ENCODE measurements at places on chromosomes 7 and 10. TPM values are rescaled to one million over a fixed set of nuclear protein-coding genes. Genes with fewer than 3 reads are reported as not detected.

DNA sequence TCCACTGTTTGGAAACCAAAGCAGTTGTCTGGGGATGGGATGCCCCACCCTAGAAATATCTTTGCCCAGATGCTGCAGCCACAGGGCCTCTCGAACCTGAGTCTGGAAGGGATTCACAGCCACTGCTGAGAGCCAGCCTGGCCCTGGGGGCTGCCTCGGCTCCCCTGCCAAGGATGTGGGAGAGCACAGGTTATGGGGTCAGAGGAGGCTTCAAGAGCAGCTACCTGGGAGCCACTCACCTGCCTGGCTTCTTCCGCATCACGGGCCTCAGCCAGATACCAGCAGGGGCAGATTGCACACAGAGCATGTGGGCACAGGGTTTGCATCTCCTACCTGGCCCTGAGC is 5.4 kb upstream of the PWWP2B start:
- DNase-seq: no peak

Gene ZNF467
- total RNA-seq: 1.1 TPM

Gene TYW1B
- total RNA-seq: 9.8 TPM

DNA sequence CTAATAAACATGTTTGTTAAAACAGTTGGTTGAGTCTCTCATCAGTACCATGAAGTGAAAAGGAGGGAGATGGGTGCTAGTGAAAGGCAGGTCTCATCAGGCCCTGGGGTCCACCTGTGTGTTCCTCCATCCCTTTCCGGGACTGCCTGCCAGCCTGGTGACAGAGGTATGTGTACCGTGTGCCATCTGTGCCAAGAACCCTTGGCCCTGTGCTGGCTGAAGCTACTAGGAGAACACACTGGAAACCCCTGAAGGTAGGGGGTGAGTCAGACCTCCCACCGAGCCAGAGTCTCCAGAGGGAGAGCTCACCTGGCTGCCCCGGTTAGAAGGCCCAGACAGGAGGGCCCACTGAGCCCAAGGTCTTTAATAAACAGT is 2.3 kb downstream of the DDIT4 start:
- DNase-seq: no peak

Gene KCND2
- total RNA-seq: not detected

GRCh38 chr10:1454428-1454827 is 282.9 kb downstream of the ADARB2 start:
- peak; percentile 22 for DNase-seq

- no peak for DNase-seq
These were observed 134.6 kb upstream of the TRIM24 start for GRCh38 chr7:138325434-138325833.

GRCh38 chr7:80935991-80936780 is 17.3 kb upstream of the SEMA3C start:
- no peak for DNase-seq

DNA sequence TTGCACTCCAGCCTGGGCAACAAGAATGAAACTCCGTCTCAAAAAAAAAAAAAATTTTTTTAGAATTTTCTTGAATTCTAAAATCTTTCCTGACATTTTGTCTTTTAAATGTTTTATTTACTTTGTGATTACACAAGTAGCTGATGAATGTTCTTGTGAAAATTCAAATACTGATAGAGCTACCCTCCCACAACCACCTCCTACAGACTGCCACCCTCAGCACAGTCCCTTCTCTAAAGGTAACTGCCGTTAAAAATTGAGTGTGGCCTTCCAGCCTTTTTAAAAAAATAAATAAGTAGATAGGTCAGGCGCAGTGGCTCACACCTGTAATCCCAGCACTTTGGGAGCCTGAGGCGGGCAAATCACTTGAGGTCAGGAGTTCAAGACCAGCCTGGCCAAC is 15.1 kb downstream of the ENO4 start:
- DNase-seq: no peak

GRCh38 chr7:43204081-43204480 is 91.6 kb downstream of the HECW1 start:
- DNase-seq: no peak

GRCh38 chr10:10605551-10606081 is 412.1 kb upstream of the CELF2 start:
- DNase-seq: no peak

GRCh38 chr10:126508535-126509040 is 120.3 kb upstream of the ADAM12 start:
- no peak for DNase-seq

DNA sequence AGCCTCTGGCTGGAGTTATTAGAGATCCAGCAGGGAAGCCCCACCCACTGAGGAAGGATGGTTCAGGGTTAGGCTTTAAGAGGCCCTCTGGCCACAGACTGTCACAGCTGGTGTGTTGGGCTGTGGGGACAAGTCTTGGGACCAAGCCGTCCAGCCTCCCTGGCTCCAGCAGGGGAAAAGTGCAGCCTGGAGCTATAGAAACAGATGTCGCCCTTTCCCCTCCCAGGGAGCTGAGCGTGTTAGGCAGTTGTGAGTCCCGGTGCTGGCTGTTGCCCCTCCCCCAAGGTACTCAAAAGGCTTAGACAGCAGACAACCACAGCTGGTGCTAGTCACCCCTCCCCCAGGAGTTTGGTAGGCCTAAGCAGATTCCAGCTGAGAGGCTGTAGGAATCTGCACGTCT is 143.4 kb downstream of the TMEM168 start:
- DNase-seq: no peak

DNA sequence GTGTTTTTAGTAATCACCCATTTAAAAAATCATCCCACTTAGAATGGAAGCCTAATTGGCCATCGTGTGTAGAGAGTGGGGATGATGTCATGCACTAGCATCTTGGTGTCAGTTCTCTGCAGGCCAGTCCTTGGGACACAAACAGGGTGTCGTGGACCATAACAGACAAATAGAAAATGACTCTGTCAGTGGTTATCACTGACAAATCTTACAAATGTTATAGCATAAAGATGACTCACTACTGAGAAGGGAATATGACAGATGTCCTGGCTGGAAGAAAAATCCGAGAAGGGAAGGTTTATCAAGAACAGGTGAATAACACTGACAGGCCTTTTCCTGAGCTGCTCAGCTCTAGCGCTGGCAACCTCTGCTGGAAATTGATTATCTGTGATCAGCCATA is 10.6 kb downstream of the CABCOCO1 start:
- no peak for DNase-seq

DNA sequence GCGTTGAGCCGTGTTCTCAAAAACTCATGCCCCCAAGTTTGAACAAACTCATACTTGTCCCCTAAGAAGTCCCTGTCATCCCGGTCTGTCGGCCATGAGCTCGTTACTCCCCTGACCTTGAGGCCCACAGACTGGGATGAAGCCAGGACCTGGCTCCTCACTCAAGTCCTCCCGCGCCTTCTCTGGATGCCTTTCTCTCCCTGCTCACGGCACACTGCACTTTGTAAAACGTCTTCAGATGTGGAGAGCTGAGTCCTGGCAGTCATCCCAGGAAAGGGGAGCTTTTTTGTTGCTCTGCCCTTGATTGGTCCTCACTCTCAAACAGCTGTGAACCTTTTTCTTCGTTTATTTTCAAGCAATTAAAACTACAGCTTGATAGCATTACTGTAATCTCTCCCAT is 110.8 kb downstream of the JAZF1 start:
- DNase-seq: no peak

DNA sequence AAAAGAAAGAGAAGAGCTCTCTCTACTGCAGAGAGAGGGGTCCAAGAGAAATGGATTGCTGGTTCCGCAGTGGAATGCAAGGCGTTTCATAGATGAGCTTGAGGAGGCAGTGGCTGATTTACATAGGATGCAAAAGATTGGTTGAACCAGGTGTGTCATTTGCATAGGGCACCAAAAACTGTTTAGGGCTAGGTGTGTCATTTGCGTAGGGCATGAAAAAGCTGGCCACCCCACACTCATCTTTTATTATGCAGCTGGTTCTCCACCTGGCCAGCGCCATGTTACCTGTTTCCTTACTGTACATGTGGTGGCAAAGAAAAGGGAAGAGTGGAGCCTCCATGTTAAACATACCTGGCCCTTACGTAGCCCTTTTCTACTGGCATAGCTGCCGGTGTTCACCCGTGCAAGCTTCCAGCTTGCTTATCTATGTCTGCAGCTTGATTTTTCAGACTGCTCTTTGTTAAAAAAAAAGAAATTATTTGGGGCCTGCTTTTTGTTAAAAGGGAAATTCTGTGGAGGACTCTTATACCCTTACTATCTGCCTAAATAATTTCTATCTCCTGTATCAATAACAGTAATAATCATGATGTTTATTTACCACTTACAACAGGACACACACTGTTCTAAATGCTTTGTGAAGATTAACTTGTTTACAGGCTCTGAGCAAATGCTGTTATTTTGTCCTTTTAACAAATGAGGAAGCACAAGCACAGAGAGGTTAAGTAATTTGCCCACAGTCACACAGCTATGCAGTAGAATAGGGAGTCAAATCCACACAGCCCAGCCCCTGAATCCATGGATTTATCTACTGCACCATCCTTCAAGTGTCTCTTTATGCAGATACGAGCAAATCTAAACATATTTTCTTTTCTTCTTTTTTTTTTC is 33.3 kb downstream of the CASP7 start:
- no peak for DNase-seq

DNA sequence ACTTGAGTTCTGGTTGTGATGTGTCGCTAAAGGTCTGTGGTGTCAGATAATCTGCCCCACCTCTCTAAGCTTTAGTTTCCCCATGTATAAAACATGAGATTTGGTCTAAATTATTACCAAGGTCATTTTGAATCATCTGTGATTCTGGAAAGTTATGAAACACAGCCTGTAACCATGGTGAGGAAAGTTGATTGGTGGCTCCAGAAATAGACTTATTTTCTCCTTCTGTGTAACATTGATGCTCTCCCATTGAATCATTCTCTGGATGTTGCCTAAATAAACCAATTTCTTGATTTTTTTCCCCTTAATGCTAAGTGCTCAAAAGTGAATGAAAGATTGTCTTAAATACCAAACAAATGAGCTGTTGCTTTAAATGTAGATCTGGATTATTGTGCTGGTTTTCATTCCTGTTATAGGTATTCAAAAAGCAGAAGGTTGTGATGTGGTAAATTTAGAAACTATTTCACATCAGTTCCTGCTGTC is 30.0 kb upstream of the PCGF5 start:
- no peak for DNase-seq

DNA sequence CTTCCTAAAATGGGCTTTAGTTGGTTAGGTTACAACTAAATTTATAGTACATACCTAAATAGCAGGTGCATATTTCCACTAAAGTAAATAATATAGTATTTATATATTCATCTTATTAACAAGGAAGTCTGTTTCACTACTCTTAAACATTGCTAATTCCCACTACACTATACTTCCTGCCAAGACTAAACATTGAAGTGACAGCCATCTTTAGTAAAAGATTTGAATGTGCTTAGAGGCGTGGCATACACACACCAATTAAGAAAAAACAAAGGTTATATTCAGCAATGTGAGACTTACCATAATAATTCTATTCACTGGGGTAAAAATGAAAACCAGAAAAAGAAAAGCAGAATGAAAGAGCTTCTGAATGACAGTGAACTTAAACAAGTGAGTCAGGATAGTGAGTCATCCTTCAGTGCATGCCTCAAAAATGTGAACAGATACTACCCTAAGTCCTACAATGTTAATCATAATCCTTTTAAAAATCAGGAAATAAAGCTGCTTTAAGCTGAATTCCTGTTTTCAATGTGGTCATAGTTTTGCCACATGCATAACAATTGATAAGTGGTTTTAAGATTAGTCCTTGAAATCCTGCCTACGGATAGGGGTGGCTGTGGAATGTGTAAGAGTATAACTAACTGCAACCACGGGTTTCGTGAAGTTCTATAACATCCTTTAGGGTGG is 59.4 kb downstream of the USP6NL start:
- DNase-seq: no peak

- no peak for DNase-seq
These were observed 227.3 kb downstream of the TCF7L2 start for GRCh38 chr10:113177156-113177935.

DNA sequence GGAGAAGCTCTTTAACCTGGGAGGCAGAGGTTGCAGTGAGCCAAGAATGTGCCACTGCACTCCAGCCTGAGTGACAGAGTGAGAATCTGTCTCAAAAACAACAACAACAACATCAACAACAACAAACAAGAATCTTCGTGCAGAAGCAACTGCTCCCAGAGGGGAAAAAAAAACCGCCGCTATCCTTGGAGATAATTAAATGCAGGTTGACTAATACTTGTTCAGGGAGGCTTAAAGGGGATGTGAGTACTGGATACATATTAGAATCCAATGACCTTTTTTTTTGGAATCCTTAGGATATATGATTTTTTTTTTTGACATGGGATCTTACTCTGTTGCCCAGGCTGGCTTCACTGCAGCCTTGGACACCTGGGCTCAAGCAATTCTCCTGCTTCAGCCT is 89.6 kb upstream of the FAM171A1 start:
- DNase-seq: no peak

Gene SLC39A12
- total RNA-seq: not detected

DNA sequence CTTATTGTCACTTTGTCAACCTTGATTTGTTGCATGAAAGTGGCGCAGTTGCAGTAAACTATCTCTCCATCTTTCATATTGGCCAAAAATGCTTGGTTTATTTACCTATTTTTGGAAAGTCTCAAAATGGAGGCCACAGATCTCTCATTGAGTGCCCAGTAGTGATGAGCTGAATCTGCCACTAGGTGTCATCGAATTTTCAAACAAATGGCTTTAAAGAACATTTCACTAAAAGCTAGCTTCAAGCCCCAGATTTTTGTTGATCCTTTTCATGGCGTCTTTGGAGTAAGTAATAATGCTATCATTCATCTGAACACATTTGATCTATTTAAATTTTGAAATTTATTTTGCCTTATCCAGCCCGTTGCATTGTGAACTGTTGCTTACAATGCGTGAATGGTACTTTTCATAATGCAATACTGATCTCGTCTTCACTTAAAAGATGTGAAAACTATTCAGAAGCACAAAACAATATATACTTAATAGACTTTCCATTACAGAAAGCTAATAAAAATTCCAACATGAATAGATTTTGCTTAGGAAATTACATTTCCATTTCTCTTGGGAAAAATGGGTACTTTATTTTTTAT is 236.2 kb downstream of the DNAJB9 start:
- no peak for DNase-seq

DNA sequence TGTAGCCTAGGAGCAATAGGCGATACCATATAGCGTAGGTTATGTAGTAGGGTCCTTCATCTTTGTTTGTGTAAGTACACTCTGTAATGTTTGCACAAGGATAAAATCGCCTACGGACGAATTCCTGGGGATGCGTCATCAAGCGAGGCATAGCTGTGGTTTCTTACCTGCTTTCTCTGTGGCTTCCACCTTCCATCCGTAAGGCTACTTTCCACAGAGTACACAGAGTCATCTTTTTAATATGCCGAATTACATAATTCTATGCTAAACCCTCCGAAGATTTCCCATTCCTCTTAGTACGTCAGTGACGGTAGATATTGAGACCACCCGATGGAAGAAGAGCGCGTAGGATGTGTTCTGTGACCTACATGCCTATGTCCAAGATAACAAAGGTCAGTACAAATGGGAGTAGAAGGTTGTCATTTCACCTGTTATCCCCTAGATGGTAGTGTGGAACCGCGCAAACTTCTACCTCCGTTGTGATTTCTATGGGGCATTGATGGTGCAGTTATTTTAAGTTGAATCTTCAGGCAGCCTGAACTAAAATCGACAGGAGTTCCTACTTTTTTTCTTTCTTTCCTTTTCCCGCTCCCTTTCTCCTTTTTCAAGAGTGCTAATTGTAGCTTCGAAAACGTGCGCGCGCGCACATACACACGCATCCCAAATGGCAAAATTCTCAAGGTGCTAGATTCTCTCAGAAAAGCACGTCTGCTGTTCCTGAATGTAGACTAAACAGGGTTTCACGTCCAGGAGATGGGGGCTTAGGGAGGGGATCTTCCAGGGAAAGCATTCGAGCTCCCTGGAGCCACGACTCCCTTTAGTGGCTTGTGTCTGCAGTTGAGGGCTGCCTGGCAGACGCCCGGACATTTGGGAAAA is 111.7 kb upstream of the MBL2 start:
- peak; percentile 20 for DNase-seq

Gene FBXO24
- not detected for total RNA-seq
